ENCODE measurements at places on chromosomes 3 and 15. TPM values are rescaled to one million over a fixed set of nuclear protein-coding genes. Genes with fewer than 3 reads are reported as not detected.

GRCh38 chr3:194296454-194297263 is 54.5 kb downstream of the CPN2 start:
- DNase-seq, result no peak

DNA sequence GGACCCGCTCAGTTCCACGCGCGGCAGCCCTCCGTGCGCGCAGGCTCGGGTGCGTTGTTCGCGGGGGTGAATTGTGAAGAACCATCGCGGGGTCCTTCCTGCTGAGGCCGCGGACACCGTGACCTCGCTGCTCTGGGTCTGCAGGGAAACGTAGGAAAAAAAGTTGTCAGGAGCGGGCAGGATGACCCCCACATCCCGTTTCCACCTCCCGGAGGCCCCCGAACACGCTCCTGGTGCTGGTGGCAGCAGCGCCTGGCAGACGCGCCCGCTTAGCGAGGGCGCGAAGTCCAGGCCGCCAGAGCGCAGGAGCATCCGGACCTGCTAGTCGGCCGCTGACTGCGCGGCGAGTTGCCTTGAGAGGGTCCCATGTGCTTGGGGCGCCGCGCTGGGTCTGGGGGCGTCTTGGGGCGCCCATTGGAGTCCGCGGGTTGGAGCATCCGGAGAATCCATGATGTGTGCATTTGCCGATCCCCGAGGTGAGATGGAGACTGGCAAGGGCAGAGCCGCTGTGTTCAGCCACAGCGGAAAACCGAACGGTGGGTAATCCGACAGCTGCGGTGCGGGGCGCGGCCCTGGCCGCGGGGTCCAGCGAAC is 520 bp downstream of the GREM1 start:
- no peak for DNase-seq

IL17RC gene
- total RNA-seq, result 0.71 TPM

SYNPR gene
- total RNA-seq, result not detected

DNA sequence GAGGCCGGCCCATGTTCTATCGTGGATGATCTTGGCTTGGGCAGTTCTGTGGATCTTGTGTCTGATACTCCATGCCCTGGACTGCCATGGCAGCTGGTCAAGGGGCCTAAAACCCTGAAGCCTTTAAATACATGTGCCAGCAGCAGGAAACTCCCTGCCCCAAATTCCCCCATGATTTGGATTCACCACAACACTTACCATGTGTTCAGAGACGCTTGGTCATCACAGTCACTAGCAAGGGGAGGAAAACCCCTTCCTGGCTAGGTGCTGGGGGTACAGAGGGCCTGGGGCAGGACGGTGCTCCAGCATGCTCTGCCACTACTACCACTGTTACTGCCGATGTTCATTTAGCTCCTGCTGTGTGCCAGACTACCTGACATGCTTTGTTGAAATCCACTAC is 94.4 kb downstream of the DNAJB8 start:
- no peak for DNase-seq

GRCh38 chr3:79415356-79415755 is 352.4 kb downstream of the ROBO1 start:
- DNase-seq, result no peak

DNA sequence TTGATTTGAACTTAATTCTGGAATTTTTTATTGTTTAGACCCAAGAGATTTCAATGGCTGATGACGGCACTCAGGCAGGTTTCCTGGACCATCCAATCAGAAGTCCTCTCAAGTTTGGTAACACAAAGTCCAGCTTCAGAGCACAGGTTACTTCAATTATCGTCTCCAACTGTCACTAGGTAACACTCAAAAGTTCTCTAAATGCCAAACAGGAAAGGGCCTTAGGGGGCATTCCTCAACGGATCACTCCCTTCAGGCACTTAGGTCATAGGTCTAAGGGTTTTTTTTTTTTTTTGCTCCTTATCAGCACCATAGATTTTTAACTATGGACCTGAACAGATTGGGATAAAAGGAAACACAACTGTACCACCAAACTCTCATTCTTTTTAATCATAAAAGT is 85.8 kb downstream of the MEIS2 start:
- DNase-seq, result no peak

DNA sequence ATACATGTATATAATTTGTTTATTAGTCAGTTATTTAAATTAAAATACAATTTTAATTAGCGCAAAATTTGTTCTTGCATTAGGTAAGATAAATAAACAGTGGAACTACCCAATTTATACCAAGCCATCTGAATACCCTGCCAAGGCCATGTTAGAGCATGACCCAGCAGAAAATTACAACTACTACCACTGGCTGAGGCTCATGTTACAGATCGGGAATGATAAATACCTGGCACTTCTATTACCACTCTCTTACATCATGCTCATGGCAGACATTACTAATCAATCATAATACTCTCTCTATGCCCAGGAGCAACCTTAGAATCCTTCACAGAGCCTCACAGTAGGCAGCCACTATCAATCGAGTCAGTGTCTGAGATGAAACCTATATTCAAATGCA is 21.2 kb upstream of the LMOD3 start:
- DNase-seq, result no peak

DNA sequence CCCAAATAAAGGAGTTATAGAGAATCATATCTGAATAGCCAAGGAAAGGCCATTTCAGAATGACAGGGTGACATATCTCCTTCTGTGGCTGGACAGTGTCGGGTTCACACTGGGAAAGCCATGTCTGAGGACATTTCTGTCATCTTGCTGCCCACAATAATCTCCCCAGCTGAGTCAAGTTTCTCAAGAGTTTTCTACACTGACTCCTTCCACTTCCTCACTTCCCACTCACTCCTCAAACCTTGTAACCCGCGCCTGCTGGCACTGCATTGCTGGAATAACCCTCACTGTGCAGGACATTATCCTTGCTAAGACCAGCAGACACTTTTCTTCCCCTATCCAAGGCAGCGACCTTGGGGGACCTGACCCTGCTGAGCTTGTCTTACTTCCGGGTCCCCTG is 5.3 kb upstream of the INSYN1 start:
- no peak for DNase-seq

- no peak for DNase-seq
Observed at GRCh38 chr3:70276901-70277300, 35.5 kb downstream of the MDFIC2 start.

TM6SF1 gene
- not detected for total RNA-seq

DNA sequence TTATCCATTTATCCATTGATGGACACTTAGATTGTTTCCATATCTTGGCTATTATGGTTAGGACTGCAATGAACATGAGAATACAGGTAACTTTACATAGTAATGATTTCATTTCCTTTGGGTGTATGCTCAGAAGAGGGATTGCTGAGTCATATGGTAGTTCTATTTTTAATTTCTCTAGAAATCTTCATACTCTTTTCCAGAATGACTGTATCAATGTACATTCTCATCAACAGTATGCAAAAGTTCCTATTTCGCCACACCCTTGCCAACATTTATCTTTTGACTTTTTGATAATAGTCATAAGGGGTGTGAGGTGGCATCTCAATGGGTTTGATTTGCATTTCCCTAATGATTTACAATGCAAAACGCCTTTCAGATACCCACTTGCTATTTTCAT is 6.2 kb upstream of the NIPA1 start:
- DNase-seq, result no peak

DNA sequence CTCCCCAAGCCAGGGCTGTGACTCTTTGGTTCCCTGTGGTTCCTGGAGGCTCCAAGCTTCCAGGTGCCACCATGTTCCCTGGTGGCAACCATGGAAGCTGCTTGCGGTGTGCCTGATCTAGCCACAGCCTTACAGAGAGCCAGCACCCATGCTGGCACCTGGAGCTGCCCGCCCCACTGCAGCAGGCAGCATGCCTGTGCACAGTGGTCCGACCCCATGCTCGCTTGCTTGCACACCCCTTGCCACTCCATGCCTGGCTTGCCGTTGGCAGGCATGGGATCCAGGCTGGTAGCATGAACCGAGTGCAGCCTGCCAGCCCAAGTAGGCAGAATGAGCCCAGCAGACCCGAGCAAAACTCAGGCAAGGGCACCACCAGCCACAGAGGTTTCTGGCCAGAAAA is 53.9 kb downstream of the SLMAP start:
- DNase-seq, result no peak

DNA sequence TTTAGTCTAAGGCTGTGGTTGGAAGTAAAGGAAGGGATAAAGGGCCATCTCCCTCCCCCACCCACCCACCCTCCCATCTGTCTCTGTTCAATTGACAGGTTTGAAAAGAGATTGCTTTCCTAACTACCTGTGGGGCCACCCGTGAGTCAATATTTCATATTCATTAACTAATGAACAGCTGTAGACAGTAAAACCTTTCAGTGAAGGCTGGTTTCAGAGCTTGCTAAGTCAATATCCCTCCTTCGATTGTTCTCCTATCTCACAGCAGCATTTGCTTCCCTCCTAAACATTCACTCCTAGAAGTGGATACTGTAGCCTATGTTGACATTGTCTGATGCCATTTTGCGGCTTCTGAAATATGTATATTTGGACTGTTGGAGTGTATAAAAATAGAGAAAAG is 85.9 kb upstream of the SYNPR start:
- no peak for DNase-seq

SNX33 gene
- total RNA-seq, result 0.95 TPM

TMEM212 gene
- total RNA-seq, result not detected

WDR93 gene
- not detected for total RNA-seq

Data from CD8-positive, alpha-beta T cell (primary cell).